ENCODE measurements at places on chromosomes 3 and 15.

GRCh38 chr3:186775999-186776398 lies 7.4 kb upstream of the EIF4A2 start:
- DNase-seq: no peak

DNA sequence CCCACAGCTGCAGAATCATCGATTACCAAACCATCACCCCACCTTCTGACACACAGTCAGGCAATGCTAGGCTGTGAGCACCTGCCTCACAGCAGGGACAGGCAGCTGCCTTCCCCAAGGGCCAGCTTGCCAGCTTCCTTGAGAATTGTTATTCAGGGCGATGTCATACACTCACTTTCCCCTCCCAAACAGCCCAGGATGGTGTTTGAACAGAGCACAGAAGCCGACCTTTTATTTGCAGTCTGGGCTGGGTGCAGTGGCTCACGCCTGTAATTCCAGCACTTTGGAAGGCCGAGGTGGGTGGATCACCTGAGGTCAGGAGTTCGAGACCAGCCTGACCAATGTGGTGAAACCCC lies 84.5 kb upstream of the HERC1 start:
- DNase-seq: no peak

DNA sequence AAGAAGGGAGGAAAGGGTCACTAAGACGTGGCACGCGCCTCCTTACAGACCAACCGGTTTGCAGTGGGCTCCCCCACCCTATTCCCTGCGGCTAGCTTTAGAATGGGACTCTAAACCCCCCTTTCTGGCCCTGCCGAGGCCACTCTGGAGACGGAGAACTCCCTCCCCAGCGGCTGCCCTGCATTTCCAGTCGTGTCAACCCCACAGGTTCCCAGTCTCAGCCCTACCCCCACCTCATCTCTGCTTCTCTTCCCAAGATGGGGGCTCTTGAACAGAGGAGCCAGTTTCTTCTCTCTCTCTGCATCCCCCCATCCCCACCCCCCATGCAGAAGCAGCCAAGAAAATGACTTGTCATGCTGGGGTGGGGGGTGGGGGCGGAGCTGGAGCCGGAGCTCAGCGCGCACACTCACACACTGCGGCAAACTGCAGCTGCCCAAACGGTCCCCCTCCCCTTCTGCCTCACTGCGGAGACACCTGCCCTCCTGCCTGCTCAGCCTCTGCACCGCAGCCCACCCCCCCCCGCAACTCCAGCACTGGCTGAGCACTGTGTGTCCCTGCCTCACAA lies 871 bp downstream of the MAP1A start:
- DNase-seq: no peak

- DNase-seq: no peak
Measured at GRCh38 chr3:123523023-123523412, 61.8 kb downstream of the HACD2 start.

- no peak for DNase-seq
Measured at GRCh38 chr15:75761446-75762356, 49.1 kb upstream of the CSPG4 start.

GRCh38 chr3:17302774-17303173 lies 418.0 kb downstream of the PLCL2 start:
- no peak for DNase-seq

DNA sequence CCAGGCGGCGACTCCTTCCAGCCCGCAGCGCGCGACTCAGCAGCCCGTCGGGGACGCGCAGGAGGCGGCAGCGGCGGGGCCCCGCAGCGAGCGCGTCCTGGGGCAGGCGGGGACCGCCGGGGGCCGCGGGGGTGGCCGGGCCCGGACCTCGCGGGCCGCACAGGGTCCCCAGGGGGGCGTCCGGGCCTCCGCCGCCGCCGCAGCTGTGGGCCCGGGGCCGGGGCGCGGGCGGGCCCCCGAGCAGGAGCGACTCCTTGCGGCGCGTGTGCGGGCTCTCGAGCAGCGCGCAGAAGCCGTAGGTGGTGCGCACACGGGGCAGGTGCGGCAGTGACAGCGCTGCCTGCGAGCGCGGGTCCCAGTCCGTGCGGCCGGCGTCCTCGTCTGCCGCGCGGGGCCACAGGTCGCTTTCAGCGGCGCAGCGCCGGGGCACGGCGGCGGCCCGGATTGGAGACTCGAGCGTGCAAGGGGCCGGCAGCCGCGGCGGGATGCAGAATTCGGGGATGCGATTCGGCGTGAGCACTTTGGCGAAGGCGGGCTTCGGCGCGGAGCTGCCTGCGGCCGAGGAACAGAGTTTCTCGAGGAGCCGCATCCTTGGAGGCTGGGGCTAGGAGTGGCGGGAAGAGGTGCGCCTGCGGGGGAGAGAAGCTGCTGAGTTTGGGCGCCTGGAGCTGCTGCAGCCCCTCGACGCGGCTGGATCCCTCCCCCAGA lies 535 bp downstream of the C2CD4B start:
- no peak for DNase-seq

DNA sequence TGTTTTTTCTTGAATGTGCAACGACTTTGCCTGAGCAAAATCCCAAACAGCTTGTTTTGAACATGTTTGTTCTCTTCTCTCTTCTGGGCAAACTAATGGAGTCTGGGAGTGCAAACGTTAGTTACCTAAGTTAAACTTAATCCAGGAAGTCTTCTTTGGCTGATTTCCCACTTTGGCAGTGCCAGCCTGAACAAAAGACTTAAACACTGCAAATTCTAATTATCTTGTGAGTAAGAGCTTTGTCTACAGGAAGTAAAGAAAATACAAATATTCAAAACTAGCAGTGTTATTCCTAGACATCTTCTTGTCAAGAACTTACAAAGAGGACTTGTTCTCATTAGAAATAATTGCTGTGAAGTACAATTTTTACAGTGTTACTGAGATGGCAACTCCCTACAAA lies 16.7 kb upstream of the DENND6A start:
- DNase-seq: no peak

DNA sequence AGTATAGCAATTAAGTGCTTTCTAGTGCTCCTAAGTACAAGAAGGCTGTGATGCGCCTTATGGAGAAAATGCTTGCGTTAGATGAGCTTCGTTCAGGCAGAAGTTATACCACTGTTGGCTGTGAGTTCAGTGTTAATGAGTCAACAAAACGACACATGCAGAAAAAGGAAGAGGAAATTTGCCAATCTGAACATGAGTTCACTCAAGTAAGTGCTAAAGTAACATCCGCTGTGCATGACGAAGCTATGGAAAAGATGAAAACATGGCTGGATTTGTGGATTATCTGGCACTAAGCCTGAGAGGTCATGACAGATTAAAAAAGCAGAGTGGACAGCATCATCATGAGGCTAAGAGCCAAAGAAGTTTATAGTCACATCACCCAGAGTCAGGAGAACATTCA lies 36.9 kb downstream of the SH3BP5 start:
- DNase-seq: no peak
